ENCODE measurements at places on chromosomes 3 and 15. TPM values are rescaled to one million over a fixed set of nuclear protein-coding genes. Genes with fewer than 3 reads are reported as not detected.
A peak's percentile ranks its signal among the peaks of the same experiment; 100 is the strongest.

SLC38A3 gene
- 3.9 TPM for total RNA-seq

HHLA2 gene
- total RNA-seq = not detected

COL6A5 gene
- total RNA-seq = not detected

HAUS2 gene
- 19.2 TPM for total RNA-seq

SNX4 gene
- 50.9 TPM for total RNA-seq

ESYT3 gene
- 0.34 TPM for total RNA-seq

CHRD gene
- 2.7 TPM for total RNA-seq

AADAC gene
- not detected for total RNA-seq

GRCh38 chr3:127321371-127321770, 33.5 kb upstream of the PRR20G start:
- H3K4me3 ChIP-seq = no peak overlapping the region
- no peak for DNase-seq
- H3K36me3 ChIP-seq = no peaks in the 10 kb centered on the region
- no peaks in the 10 kb centered on the region for H3K27me3 ChIP-seq
- H3K4me1 ChIP-seq = no peaks in the 10 kb centered on the region
- H3K27ac ChIP-seq = no peak overlapping the region

DNA sequence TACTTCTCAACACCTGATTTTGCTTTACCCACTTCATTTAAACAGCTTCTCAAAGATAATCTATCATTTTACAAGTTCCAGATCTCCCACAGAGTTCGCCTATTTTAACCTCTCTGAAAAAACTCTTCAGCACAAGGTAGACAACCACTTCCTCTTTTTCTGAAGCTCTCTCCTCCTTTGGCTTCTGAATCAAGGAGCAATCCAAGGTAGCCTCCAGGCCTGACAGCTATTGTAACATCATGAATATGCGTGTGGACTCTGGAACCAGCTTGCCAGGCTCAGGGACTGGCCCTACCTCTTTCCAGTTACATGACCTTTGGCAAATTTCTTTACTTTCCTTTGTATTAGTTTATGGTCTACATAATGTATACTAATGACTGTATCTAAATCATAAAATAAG, 405.9 kb upstream of the ZNF385D start:
- H3K27ac ChIP-seq = no peak overlapping the region
- no peak for DNase-seq
- H3K4me3 ChIP-seq = no peak overlapping the region
- H3K4me1 ChIP-seq = no peaks in the 10 kb centered on the region
- peaks cover 7% of the 10 kb centered on the region for H3K27me3 ChIP-seq

DNA sequence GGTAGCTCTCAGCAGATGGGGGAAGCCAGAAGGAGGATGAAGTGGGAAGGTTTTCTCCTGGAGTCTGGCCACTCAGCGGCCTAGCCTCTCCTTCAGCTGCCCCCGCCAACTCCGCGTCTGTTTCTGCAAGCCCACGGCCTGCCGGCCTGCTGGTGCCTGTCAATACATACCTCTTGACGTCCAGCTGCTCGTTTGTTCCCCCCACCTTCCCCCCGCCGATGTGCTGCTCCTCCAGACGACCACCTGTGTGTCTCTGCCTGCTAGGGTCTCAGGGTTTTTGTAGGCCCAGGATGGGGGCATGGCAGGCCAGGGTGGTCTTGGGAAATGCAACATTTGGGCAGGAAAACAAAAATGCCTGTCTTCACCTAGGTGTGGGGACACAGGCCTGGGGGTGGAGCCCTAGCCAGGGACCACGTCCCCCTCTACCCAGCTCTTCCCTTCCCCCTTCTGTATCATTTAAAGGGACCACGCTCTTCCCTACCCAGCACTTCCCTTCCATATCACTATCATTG, 137.8 kb downstream of the ALCAM start:
- H3K4me1 ChIP-seq = peaks cover 46% of the 10 kb centered on the region
- no peak overlapping the region for H3K27ac ChIP-seq
- H3K4me3 ChIP-seq = no peak overlapping the region
- peaks cover 5% of the 10 kb centered on the region for H3K36me3 ChIP-seq

DNA sequence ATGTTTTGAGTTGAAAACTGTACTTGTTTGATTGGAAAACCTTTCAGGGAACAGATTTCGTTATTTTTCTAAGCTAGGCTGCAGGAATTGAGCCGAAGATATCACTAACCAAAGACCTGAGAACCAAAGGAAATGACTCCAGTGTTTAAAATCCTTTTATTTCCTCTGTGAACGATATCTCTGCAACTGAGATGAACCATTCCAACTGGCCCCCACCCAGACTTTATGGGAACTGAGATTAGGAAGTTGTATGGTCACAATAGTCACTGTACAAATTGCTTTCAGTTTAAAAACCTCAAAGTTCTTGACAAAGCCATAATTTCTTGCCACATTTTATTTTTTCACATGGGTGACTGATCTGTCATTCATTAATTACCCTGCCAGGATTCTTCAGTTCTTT, 232.4 kb downstream of the RBMS3 start:
- peaks cover 10% of the 10 kb centered on the region for H3K36me3 ChIP-seq
- H3K4me3 ChIP-seq = no peak overlapping the region
- no peaks in the 10 kb centered on the region for H3K27me3 ChIP-seq
- peaks cover 42% of the 10 kb centered on the region for H3K4me1 ChIP-seq
- peak overlapping the region; percentile 25 for H3K27ac ChIP-seq
- DNase-seq = no peak

DNA sequence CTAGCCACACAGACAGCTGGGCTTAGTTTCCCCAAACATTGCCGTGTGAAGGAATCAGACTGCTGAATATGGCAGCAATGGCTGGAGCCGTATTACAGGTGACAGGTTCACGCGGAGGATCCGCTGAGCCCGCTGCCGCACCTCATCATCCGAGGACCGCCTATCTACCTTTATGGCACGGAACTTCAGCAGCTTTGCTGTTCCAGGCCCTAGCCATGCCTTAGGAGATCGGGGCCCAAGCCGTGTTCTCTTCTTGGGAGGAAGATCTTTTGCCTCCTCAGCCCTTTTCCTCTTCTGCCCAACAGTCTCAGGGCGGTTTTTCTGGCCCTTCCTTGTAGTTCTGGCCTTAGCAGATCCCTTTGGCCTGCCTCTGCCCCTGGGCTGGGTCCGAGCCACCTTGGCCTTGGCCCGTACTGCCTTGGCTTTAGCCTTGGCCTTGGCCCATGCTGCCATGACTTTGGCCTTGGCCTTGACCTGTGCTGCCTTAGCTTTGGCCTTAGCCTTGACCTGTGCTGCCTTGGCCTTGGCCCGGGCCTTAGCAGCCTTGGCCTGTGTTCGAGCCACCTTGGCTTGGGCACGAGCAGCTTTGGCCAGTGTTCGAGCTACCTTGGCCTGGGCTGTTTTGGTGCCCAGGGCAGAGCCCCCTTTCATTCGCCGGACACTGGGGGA, 3.2 kb downstream of the CCDC71 start:
- DNase-seq = no peak
- H3K27ac ChIP-seq = no peak overlapping the region
- H3K4me1 ChIP-seq = peaks cover 18% of the 10 kb centered on the region
- H3K4me3 ChIP-seq = no peak overlapping the region
- no peaks in the 10 kb centered on the region for H3K27me3 ChIP-seq

GRCh38 chr3:143429628-143430514, 310.3 kb downstream of the CHST2 start:
- peaks cover 11% of the 10 kb centered on the region for H3K4me1 ChIP-seq
- H3K27me3 ChIP-seq = no peaks in the 10 kb centered on the region
- DNase-seq = no peak
- no peak overlapping the region for H3K27ac ChIP-seq
- no peak overlapping the region for H3K4me3 ChIP-seq
- H3K36me3 ChIP-seq = no peaks in the 10 kb centered on the region

DNA sequence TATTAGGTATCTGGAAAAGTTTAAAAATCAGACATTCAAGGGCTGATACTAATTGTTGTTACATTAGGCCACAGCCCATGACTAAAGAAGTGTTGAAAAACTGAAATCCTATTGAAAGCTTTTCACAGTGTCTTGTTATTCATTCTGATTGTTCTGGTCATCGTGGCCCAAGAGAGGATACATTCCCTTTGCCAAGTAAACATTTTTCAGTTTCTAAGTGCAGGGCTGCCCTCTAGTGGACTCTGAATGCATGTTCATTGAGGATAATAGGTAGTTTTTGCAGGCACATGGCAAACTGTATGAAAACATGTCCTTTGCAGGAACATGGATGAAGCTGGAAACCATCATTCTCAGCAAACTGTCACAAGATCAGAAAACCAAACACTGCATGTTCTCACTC, 181.1 kb downstream of the MYRIP start:
- DNase-seq = no peak
- no peak overlapping the region for H3K4me3 ChIP-seq
- no peak overlapping the region for H3K27ac ChIP-seq
- H3K36me3 ChIP-seq = peaks cover 4% of the 10 kb centered on the region
- H3K4me1 ChIP-seq = no peaks in the 10 kb centered on the region

- DNase-seq = peak; percentile 96
- H3K27me3 ChIP-seq = no peaks in the 10 kb centered on the region
- H3K4me1 ChIP-seq = peaks cover 53% of the 10 kb centered on the region
- H3K36me3 ChIP-seq = peaks cover 28% of the 10 kb centered on the region
- peak overlapping the region; percentile 98 for H3K27ac ChIP-seq
- H3K4me3 ChIP-seq = peak overlapping the region; percentile 92
These were observed 240 bp upstream of the BHLHE40 start for GRCh38 chr3:4978966-4979427.

GRCh38 chr3:184593220-184593927, 31.8 kb downstream of the EPHB3 start:
- H3K36me3 ChIP-seq = no peaks in the 10 kb centered on the region
- no peak overlapping the region for H3K4me3 ChIP-seq
- H3K27me3 ChIP-seq = no peaks in the 10 kb centered on the region
- peak; percentile 78 for DNase-seq

DNA sequence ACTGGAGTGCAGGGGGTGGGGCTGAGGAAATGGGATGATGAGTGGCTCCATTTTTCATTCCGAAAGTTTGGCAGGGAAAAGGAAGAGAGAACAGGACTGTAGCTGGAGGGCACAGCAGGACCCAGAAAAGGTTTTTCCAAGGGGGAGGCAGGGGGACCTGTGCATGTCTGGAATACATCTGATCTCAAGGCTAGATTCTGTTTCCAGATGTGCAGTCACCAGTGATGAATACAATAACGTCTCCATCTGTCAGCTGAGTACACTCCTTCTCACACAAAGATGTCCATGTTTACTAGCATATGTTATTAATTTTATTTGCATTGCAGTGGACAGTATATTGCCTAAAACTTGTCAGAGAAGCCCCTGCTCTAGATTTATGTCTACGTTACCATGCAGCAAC, 39.9 kb upstream of the PRTG start:
- H3K27me3 ChIP-seq = peaks cover 15% of the 10 kb centered on the region
- H3K4me1 ChIP-seq = no peaks in the 10 kb centered on the region
- DNase-seq = no peak

GRCh38 chr15:80247320-80247719, 4.7 kb downstream of the CTXND1 start:
- peaks cover 86% of the 10 kb centered on the region for H3K27me3 ChIP-seq
- no peaks in the 10 kb centered on the region for H3K36me3 ChIP-seq
- H3K4me1 ChIP-seq = peaks cover 7% of the 10 kb centered on the region
- H3K4me3 ChIP-seq = no peak overlapping the region
- DNase-seq = no peak

All from osteocyte (in vitro differentiated cells).